ENCODE measurements at places on chromosomes 7 and 10. TPM values are rescaled to one million over a fixed set of nuclear protein-coding genes. Genes with fewer than 3 reads are reported as not detected.

GRCh38 chr7:134712196-134712595 is 65.5 kb downstream of the BPGM start:
- no peaks in the 10 kb centered on the region for H3K27me3 ChIP-seq
- no peak for DNase-seq
- no peaks in the 10 kb centered on the region for H3K36me3 ChIP-seq
- no peak overlapping the region for H3K4me3 ChIP-seq
- peaks cover 8% of the 10 kb centered on the region for H3K4me1 ChIP-seq
- no peak overlapping the region for H3K27ac ChIP-seq

Gene PLAU
- 115 TPM for total RNA-seq

GRCh38 chr7:2312267-2312929 is 1.8 kb downstream of the SNX8 start:
- H3K27me3 ChIP-seq = no peaks in the 10 kb centered on the region
- no peak overlapping the region for H3K27ac ChIP-seq
- no peaks in the 10 kb centered on the region for H3K36me3 ChIP-seq
- DNase-seq = no peak
- H3K4me3 ChIP-seq = no peak overlapping the region

Gene C7orf57
- not detected for total RNA-seq

Gene INMT
- total RNA-seq = 1.7 TPM

- no peak overlapping the region for H3K27ac ChIP-seq
- no peak overlapping the region for H3K4me3 ChIP-seq
- peaks cover 28% of the 10 kb centered on the region for H3K4me1 ChIP-seq
These were observed 163.3 kb upstream of the RHEB start for GRCh38 chr7:151682831-151683614.

DNA sequence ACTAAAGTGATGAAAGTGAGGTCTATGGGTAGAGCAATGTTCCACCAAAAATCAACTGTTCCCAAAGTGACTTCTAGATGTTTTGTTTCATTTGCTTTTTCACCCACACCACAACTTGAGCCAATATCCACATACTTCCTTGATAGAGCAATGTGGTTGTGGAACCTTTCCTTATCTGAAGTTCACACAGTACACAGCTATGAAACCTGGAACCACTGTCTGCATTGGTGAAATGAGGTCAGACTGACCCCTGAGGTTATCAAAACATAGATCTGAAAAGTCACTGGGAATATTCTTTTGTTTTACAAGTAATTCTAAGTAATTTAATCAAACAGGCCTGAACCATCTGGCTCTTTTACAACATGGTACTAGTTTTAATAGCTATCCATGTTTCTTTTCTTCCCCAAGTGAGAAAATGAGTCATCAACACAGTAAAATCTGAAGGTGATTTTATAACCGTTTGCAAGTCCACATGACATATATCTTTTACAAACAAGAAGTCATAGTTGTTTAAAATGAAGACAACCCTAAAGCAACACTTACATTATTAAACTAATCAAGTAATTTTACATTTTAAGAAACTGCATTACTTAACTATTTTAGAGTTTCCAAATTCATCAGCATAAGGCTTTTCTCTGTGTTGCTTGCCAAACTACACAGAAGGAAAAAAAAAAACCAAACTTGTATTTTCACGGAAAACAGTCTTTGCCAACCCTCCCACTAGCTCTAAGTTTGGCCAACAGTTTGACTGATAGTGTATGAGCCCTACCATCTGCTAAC is 80.3 kb downstream of the LRRC17 start:
- peaks cover 18% of the 10 kb centered on the region for H3K4me1 ChIP-seq
- no peaks in the 10 kb centered on the region for H3K27me3 ChIP-seq
- DNase-seq = peak; percentile 87
- H3K4me3 ChIP-seq = no peak overlapping the region

Gene SLC29A3
- total RNA-seq = 0.72 TPM

DNA sequence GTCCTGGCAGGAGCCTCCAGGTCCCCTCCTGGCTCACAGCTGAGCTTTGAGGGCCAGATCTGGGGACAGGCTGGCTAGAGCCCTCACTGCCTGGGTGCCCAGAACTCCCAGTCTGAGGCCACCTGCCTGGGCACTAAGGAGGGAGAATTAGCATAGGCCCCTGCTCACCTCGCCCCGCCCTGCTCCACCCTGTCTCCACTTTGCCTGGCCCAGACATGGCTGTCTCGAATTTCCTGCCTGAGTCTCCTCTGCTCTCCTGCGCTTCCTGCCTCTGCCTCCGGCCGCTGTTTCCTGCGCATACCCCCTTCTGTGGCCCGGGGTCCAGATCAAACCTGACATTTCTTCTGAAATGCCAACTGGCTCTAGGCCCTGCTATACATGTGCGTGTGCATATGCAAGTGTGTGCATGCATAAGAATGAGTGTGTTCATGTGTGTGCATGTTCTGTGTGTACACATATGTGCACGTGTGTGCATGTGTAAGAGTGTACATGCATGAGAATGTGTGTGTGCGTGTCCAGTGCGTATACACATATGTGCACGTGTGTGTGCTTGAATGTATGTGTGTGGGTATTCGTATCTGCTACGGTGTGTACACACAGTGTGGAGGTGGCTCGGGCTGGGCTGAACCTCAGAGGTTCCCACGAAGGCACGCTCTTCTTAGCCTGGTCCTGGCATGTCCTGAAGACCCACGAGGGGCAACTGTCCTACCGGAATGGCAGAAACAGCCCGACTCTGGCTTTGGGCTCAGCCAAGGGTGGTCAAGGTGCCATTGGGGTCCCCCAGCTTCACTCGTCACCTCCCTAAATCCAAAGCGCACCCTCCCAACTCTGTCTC is 64.9 kb downstream of the MYL10 start:
- no peaks in the 10 kb centered on the region for H3K36me3 ChIP-seq
- H3K4me1 ChIP-seq = no peaks in the 10 kb centered on the region
- DNase-seq = no peak
- no peak overlapping the region for H3K27ac ChIP-seq

DNA sequence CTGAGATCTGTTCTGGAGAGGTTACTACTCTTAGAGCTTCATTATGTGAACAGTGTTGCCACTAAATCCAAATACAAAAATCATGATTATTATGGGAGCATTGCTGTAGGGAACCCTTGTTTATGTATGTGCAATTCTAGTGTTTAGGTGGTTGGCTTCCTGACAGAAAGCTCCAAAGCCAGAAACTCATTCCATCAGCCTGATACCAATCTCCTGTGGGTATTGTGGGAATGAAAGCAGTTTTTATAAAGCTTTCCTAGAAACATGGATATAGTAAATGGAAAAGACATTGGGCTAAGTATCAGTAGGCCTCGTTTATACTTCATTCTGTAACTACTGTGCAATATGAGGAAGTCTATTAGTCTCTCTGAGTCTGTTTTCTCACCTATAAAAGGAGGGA is 6.4 kb downstream of the SDK1 start:
- peaks cover 4% of the 10 kb centered on the region for H3K27me3 ChIP-seq
- H3K4me3 ChIP-seq = no peak overlapping the region
- no peaks in the 10 kb centered on the region for H3K36me3 ChIP-seq
- H3K4me1 ChIP-seq = no peaks in the 10 kb centered on the region
- H3K27ac ChIP-seq = no peak overlapping the region
- peak; percentile 28 for DNase-seq

DNA sequence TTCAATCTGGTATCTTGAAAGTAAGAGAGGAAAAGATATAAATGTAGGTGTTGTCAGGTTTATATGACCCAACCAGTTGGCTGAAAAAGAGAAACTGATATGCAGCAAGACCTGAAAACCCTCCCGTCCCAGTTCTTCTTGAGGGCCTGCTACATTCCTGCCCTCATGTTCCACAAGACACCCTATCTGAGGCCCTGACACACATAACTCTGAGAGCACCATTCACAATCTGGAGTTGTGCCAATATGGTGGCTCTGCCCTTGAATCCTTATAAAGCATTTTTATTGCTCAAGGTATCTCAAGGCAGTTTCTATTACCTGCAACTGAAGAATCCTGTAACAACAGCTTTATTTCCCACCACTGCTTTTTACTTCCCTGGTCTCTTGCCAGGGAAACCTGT is 17.0 kb downstream of the XPNPEP1 start:
- H3K27ac ChIP-seq = no peak overlapping the region
- no peak for DNase-seq

Gene HOXA5
- total RNA-seq = 23.9 TPM

DNA sequence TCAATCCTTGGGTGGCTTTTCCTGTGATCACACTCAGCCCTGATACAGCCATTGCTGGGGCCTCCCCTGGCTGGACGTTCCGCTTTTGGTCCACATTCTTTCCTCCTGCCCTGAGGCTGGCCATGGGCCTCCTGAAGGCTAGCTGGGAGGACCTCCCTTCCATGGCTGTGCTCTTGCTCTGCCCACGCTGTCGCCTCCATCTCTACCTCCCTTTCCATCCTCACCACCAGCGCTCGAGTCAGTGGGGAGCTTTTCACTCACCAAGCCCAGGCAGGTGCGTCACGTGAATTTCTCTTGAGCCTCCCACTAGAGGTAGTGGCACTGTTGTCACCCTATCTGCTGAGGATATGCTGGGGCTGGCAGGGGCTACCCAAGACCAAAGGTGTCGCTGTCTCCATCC is 85.9 kb downstream of the BMS1 start:
- no peaks in the 10 kb centered on the region for H3K36me3 ChIP-seq
- H3K27me3 ChIP-seq = peaks cover 19% of the 10 kb centered on the region
- no peaks in the 10 kb centered on the region for H3K4me1 ChIP-seq

DNA sequence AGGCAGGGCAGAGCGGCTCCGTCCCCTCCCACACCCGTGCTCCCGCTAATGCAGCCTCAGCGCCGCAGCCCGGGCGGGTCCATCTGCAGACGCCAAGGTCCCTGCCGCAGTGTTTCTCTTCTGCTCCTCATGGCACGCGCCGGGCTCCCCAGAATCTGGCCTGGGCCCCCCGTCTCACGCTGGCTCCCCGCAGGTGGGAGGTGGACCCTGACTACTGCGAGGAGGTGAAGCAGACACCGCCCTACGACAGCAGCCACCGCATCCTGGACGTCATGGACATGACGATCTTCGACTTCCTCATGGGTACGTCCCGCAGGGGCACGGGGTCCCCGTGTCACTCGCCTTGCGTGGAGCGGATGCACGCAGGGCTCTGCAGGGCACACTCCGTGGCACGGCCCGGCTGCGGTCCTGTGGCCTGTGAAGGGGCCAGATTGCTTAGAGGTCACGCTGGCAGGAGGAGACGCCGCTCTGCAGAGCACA is 33.5 kb upstream of the FOXL3 start:
- no peaks in the 10 kb centered on the region for H3K4me1 ChIP-seq
- no peak for DNase-seq
- no peak overlapping the region for H3K4me3 ChIP-seq
- no peak overlapping the region for H3K27ac ChIP-seq
- H3K27me3 ChIP-seq = no peaks in the 10 kb centered on the region

DNA sequence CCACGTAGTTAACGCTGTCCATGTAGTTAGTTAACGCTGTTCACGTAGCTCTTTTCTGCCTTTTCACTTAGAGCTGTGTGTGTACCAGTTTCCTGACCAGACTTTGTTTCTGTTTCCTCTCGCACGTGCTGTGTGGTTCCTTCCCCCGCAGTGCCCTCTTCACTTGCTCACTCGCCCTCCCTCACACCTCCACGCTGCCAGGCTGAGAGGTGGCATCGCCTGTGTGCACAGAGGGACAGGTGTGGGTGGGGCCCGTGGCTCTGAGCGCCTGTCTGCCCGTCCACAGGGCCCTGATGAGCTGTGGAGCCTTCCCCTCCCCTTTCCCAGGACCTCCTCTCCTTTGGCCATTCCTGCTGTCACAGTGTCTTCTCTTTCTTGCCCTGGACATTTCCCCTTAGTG is 30.6 kb downstream of the WDR37 start:
- peaks cover 56% of the 10 kb centered on the region for H3K36me3 ChIP-seq
- H3K27ac ChIP-seq = no peak overlapping the region
- no peak for DNase-seq
- H3K27me3 ChIP-seq = no peaks in the 10 kb centered on the region
- H3K4me3 ChIP-seq = no peak overlapping the region

- no peaks in the 10 kb centered on the region for H3K27me3 ChIP-seq
- no peaks in the 10 kb centered on the region for H3K4me1 ChIP-seq
- H3K27ac ChIP-seq = no peak overlapping the region
These were observed 818.6 kb downstream of the GRID1 start for GRCh38 chr10:85548034-85548433.

Gene CPED1
- total RNA-seq = 96.8 TPM

Gene TMEM236
- not detected for total RNA-seq

- no peaks in the 10 kb centered on the region for H3K27me3 ChIP-seq
- DNase-seq = no peak
- no peak overlapping the region for H3K4me3 ChIP-seq
- no peak overlapping the region for H3K27ac ChIP-seq
- no peaks in the 10 kb centered on the region for H3K36me3 ChIP-seq
These were observed 75.7 kb downstream of the VWDE start for GRCh38 chr7:12327922-12328321.

DNA sequence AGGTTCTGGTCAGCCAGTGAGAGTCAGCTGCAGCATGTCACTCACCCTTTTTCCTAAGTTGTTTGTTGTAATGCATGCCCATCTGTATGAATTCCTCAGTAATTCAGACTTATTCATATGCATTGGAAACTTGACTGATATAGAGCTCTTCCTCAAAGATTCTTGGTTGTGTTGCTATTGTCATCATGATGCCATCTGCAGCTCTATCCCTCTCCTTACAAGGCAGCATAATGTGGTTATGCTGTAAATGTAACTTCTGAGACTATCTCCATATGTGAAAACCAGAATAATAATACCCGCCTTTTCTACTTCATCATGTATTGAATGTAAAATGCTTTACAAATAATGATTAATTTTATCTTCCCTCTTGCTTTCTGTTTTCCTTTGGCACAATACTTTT is 252.6 kb upstream of the MTPN start:
- no peak overlapping the region for H3K27ac ChIP-seq
- H3K27me3 ChIP-seq = no peaks in the 10 kb centered on the region
- no peak overlapping the region for H3K4me3 ChIP-seq
- no peak for DNase-seq

DNA sequence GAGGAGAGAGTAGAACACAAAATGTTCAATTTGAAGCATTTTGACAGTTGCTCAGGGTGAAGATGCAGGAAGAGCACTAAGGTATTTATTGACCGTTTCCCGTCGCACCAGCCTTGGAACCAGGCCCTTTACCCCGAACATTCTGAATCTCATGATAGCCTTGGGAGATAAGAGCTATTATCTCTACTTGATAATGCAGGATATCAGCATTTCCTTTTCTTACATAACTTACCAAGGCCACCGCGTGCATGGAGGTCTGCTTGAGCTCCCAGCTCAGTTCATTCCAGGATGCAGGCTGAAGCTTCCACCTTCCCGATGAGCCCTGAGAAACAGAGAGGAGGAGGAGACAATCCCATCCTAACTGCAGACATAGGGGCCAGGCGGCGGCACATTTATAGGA is 324.2 kb upstream of the COBL start:
- no peaks in the 10 kb centered on the region for H3K27me3 ChIP-seq
- H3K27ac ChIP-seq = no peak overlapping the region
- no peak for DNase-seq
- H3K4me1 ChIP-seq = no peaks in the 10 kb centered on the region

Gene LRRD1
- under 0.01 TPM for total RNA-seq

All from IMR-90 (cell line).